ENCODE measurements at places on chromosomes 2 and 18. TPM values are rescaled to one million over a fixed set of nuclear protein-coding genes. Genes with fewer than 3 reads are reported as not detected.

The ATG4B gene
- total RNA-seq, result 61.0 TPM

The PAPOLG gene
- total RNA-seq, result 8.7 TPM

The LNPK gene
- total RNA-seq, result 20.8 TPM

The ZNF396 gene
- 0.45 TPM for total RNA-seq

The RAPH1 gene
- 0.21 TPM for total RNA-seq

The RESP18 gene
- total RNA-seq, result not detected

The FAM237A gene
- total RNA-seq, result not detected

The RNF152 gene
- 0.03 TPM for total RNA-seq

The NCK2 gene
- 36.5 TPM for total RNA-seq

GRCh38 chr2:204180649-204181048 is 244.1 kb downstream of the ICOS start:
- no peak for DNase-seq

DNA sequence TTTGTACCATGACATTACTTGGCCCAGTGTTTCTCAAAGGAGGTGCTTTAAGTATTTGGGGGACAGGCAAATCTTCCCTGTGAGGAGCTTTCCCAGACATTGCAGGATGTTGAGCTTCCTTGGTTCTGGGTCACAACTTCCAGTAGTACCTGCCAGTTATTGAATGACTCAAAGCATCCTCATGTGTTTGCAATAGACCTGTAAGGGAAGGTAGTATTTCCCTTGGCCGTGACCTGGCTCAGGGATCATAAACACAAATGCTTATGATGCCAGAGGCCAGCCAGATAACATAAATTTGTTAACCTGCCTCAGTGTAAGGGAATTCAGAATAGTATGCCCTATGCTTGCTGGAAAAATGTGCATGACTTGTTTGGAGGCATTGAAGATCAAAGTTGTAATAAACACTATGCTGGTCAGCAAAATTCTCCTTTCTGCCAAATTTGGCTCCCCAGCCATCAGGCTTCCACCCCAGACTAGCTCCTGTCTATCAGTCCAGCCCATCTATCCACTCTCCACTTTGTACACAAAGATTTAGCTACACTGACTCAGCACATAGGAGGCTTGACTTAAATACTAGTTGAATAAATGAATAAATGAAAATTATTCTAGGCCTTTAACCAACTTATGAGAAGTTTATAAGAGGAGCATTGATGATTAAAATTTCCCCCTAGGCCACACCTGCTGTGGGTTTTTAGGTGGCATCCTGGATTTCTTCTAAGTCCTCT is 102.0 kb upstream of the EFEMP1 start:
- DNase-seq, result no peak

DNA sequence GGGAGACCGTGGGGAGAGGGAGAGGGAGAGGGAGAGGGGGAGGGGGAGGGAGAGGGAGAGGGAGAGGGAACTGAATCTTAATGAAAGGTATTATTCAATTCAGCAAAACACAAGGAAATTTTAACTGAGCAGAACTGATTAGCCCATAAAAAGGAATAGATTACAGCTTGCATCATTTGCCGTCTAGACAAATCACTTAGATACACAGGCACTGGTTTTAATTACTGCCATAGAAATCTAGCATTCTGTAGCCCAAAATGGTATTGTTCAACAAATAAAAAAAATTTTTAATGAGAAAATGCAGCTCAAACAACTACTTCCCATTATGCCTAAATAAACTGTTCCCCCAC is 7.9 kb upstream of the KCNF1 start:
- DNase-seq, result no peak

DNA sequence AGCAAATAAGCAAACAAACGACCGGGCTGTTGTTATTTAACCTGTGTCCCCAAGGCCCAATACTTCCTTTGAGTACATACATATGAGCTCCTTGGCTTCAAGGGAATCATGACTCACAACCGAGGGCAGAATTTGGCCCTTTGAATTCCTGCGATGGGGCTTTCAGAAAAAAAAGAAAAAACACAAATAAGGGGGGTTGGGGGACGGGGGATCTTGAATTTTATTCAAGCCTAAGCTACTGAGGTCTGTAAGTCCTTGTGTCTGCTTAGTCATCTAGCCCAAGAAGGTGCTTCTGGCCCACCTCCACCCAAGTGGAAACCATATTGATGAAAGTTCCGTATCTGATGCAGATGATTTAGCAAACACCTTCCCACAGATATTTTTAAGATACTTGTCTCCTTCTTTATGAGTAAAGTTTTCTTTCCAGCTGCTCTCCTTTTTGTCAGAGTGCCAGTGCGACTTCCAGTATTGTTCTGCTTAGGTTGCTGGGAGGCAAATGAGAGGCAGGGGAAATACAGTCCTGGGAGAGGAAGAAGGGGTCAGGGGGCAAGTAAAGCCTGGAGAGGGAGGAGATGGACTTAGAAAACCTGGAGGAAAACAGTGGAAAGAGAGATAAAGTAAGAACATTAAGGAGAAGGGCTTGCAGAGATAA is 169.6 kb downstream of the ZEB2 start:
- DNase-seq, result no peak

GRCh38 chr18:8982416-8983183 is 119.9 kb upstream of the NDUFV2 start:
- no peak for DNase-seq

- no peak for DNase-seq
These were observed 49.4 kb upstream of the APCDD1 start for GRCh38 chr18:10405014-10405493.

DNA sequence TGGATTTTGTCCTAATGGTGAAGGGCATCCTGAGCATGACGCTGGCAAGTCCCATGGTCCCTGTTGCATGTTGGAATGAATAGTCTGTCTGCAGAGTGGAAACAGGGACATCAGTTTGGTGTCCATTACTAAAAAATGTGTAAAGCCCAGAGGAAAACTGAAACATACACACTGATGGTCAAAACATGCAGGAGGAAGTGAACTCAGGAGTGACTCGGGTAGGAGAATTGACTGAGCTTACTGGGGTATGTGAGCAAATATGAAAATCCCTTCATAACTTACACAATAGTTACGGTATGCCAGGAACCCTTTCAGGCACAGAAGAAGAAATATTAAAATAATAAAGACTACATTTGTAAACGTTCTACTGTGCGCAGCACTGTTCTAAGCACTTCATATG is 5.6 kb upstream of the SOX11 start:
- DNase-seq, result no peak

DNA sequence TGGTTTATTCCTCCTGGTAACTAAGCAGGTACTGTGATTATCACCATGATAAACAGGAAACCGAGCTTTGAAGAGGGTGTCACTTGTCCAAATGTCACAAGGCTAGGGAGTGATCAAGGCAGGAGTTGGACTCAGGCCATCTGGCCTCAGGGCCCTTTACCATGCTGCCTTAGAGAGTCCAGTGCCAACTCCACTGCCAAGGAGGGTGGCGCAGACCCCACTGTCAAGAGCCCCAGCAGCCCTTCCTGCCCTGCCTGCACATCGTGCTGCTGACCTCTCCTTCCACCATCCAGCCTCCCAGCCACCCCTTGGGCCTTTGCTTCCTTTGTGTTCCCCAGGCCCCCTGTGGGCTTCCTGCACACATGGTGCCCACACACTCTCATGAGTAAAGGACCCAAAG is 48.3 kb downstream of the TNS1 start:
- no peak for DNase-seq

DNA sequence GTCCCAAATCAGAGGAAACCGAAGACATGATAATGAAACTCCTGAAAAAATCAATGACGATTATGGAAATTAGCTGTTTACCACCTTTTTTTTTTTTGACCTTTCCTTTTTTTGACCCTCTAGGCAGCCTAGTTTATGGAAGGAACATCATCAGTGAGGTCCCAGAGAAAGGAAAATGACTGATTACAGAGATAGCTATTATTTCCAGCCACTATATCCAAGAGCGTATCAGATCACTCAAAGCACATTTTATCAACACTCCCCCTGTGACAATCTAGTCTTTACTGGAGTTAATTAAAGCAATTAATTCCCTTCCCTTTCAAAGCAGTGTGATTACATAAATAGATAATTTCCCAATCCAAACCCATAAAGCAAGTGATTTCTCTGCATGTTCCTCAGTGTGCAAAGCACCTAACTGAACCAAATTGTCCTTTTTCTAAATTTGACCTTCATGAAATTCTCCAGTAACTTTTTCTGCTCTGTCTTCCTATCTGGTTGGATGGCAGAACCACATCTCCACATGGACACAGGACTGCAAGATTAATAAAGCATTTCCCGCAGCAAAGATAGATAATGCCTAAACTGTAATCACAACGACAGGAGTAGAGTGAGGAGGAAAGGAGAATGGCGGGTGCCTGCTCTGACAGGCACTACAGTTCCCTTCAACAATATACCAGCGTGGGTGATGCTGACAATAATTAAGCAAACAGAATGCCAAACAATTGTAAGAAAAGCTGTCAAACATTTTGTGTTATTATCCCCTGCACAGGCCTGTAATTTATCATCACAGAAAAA is 194.4 kb downstream of the SLC8A1 start:
- no peak for DNase-seq

GRCh38 chr2:135159191-135159590 is 107.1 kb downstream of the RAB3GAP1 start:
- DNase-seq, result no peak

DNA sequence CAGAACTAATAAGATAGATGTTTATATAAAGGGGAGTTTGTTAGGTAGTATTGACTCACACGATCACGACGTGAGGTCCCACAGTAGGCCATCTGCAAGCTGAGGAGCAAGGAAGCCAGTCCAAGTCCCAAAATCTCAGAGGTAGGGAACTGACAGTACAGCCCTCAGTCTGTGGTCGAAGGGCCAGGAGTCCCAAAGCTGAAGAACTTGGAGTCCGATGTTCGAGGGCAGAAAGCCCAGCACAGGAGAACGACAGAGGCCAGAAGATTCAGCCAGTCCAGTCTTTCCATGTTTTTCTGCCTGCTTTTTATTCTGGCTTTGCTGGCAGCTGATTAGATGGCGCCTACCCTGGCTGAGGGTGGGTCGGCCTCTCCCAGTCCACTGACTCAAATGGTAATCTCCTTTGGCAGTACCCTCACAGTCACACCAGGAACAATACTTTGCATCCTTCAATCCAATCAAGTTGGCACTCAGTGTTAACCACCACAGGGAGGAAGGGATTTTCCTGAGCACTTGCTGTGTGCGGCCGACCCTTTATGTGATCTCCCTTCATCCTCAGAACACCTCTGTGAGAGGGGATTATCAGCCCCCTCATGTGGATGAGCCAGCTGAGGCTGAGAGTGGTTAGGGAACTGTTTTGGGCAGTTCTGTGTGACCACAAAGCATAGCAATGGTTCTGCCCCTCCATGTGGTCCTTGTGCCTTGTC is 78.3 kb downstream of the RNF144A start:
- DNase-seq, result no peak

DNA sequence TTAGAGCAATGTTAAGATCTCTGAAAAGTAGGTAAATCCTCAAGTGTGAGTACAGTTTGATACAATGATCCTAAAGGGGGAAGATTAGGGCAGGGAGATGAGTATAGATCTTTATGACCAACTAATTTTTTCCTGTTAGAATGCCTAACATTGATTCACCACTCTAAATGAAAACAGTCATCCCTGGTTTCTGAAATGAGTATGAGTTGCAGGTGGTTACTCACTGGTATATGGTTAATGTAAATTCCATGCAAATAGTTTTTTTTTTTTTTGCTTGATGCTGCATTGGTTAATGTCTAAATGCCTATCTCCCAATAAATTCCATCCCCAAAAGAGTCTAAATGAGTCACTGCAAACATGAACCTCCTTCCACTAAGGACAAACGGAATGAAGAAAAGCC is 55.0 kb upstream of the SERPINB2 start:
- DNase-seq, result no peak

DNA sequence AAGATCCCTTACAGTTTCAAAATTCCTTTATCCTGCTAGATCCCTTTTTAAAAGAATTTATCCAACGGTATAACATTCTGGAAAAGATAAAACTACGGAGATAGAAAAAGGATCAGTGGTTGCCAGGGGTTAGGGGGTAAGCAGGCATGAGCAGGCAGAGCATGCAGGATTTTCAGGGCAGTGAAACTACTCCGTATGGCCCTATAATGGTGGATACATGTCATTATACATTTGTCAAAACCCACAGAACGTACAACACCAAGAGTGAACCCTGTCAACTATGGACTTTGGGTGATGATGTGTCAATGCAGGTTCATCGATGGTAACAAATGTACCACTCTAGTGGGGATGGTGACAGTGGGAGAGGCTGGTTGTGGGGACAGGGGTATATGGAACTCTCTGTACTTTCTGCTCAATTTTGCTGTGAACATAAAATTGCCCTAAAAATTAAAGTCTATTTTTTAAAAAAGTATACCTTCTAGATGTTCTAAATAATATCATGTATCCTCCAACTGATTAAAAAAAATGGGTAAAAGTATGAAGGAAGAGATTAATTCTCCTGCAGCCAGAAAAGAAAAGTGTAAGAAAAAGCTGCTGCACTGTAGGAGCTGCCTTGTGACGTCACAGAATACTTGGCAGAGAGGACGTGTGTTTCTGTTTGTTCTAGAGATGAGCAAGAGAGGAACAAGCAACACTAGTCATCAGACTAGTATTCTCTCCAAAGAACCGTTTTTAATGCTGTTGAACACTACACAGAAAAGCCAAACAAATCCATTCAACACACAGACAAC is 23.6 kb downstream of the ANKRD44 start:
- no peak for DNase-seq

DNA sequence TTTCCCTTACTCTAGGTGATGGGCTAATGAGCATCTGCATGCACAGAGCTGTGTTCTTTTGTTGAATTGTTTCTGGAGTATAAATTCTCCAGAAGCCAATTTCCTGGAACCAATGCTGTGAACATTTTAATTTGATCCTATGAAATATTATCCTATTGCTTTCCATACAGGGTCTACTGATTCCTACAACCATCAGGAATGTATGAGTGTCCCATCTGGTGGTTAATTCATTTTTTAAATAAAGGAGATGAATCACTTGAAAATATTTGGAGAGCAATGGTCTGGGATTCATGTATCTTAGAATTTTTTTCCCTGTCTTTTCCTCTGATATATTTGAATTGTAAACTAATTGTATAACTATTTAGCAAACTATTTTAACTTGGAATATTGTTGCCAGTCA is 14.0 kb downstream of the KIF5C start:
- no peak for DNase-seq

DNA sequence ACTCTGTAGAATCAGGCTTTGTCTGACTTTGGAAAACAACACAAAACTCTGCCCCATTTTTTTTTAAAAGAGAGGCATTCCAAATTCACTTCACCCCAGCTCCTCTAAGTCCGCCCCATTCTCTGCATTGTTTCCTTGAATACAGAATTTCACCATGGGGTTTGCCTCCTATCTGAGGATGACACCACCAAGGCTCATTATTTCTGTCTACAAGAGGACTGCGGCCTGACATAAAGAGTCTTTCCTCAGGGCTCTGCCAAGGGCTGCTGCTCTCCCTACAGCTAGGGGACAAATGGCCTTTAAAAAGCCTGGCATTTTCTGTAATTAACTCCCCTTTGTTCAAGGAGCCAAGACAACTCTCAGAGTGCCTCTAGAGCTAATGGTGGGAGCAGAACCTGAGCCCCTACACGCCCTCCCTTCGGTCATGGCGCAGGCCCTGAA is 4.6 kb downstream of the CHST10 start:
- DNase-seq, result no peak
